Kidney tubule cell (primary cell): ENCODE measurements at places on chromosomes 12 and 14.
A peak's percentile ranks its signal among the peaks of the same experiment; 100 is the strongest.

DNA sequence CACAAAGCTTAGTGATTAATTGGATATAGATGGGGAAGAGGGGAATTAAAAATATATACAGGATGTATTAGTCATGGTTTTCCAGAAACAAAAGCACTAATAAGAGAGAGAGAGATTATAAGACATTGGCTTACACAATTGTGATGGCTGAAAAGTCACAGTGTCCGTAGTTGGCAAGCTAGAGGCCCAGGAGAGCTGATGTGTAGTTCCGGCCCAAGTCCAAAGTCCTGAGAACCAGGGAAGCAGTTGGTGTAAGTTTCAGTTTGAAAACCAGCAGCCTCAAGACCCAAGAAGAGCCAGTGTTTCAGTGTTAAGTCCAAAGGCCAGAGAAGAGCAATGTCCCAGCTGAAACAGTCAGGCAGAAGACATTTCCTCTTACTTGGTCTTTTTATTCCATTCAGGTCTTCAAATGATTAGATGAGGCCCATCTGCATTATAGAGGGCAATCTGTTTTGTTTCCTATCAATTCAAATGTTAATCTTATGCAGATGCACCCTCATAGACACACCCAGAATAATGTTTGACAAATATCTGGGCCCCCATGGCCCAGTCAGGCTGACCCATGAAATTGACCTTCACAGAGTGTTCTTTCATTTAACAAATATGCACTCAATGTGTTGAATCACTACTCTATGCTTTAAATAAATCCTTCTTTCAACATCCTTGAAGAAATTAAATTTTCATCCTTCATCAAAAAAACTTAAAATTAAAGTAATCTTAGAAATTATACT, 67.2 kb upstream of the DIO2 start:
- DNase-seq: peak; percentile 60

DNA sequence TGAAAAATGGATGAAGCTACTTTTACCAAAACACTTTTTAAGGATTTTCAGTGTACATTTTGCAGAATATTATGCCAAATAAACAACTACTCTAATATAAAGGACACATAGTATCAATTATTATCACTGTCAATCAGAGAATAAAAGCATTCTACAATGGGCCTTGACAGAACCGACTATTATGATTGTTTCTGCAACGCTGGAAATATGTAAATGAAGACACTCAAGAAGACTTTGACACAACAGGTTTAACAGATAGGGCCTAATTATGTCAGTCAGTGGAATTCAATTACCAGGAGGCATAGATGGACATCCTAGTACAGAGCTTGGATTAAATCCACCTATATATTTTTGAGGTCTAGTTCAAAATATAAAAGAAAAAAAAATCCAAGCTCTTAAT, 58.7 kb upstream of the SOX5 start:
- DNase-seq: no peak

GRCh38 chr14:68663385-68664076, 129.3 kb downstream of the ZFP36L1 start:
- no peak for DNase-seq

- DNase-seq: no peak
Observed at GRCh38 chr14:68312884-68313610, 479.8 kb downstream of the ZFP36L1 start.

DNA sequence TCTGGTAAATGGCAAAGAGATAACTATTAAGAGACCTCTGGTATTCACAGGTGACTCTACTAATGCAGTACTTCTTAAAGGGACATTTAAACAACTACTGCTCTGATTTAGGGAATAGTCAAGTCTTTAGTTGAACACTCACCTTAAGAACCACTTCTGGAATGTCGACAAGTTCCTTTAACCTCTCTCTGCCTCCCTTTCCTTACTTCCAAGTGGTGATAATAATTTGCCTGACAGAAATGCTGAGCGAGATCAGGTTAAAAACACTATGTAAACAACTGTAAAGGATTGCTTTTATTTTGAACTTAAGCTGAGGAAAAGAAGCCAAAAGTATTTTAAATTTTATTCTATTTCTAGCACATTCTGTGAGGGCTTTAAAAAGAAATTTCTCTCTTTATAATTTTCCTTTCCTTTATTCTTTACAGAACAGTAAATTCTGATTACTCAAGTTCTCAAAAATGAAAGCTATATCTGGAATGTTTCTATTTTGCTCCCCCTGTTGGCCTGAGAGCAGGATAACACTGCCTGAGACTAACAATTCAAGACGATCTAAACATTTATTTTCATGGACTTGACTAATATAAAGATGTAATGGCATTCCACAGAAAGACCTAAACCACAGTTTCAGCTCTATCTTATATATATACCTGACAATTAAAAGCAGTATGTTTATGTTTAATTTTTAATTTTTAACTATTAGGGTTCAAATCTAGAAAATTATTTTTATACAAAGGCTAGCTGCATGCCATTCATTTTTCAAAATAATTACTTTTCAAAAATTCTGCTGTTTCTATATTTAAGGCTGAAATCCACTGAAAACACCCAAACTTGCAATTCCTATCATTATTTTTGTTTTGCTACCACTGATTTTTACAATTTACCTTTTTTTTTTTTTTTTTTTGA, 29.2 kb downstream of the ZCCHC8 start:
- peak; percentile 71 for DNase-seq

GRCh38 chr12:4286771-4287317, 13.3 kb downstream of the CCND2 start:
- DNase-seq: no peak

GRCh38 chr14:71185637-71186036, 278.4 kb downstream of the PCNX1 start:
- DNase-seq: no peak

DNA sequence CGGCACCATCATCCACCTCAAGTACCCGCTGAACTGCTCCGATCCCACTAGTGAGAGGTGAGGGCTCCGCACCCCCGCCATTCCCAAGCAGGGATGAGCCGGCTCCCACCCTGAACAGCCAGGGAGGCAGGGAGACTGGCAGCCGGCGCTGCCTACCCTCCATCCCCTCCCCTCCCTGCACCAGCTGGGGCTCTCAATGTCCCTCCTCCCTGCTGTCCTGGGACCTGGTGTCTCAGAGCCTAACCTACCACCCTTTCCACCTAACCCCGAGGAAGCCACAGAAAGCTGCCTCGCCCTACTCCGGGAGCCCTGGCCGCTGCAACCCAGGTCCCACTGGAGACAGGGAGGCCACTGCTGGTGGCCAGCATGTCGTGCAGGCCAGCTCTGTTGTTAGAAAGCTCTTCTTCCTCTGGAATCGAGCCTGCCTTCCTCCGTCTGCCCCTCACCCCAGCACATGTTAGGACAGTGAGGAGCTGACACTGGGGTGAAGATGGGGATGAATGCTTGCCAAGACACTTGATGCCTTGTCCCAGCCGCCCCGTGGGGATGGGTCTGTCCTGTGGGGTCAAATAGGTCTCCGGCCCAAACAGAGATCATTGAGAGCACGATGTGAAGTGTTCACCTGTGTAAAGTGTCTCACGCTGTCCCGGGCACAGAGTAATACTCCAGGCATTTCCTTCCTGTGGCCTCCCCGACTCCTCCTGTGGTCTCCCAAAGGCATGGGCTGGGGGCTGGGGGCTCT, 1.1 kb downstream of the PTPN6 start:
- no peak for DNase-seq

DNA sequence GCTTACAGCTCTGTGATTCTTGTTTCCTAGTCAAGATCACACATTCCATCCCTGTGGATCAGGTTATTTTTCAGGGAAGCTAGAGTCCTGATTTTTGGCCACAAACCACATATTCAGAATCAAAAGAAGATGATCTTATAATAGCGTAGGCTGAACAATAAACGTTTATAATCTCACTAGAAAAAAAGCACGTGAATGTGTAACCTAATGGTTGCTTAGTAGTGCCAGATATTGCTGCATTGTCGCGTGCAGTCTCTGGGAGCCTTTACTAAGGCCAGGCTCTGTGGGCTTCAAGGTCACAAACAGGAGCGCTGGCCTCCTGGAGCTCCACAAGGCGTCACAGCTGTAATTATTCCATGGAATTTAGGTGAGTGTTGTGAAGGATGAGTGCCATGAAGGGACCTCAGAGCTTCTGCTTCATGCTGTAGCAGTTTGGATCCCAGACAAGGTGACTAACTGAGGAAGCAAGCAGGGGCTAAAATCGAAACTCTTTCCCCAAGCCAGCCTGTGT, 17.4 kb downstream of the CDKN1B start:
- DNase-seq: peak; percentile 67

GRCh38 chr12:75717902-75718301, 206.5 kb upstream of the KRR1 start:
- no peak for DNase-seq

- DNase-seq: peak; percentile 16
Observed at GRCh38 chr14:90848944-90849731, 32.9 kb upstream of the TTC7B start.

GRCh38 chr12:52645982-52646381, 6.0 kb downstream of the KRT2 start:
- no peak for DNase-seq

DNA sequence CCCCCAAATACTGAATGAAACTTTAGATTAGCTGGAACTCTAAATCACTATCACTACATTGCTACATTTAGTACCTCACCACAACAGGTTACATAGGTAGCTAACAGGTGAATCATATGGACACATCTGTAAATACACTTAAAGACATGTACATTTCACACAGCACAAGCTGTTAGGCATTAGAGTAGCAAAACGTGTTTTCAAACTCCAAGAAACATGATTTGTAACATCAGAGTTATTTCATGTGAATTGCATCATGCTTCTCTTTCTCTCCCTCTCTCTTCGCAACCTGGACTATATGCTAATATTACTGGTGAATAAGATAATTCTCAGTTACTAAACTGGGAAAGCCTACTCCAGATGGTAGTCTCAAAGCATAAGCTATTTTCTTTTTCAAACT, 4.3 kb downstream of the SEL1L start:
- no peak for DNase-seq

- DNase-seq: peak; percentile 39
Observed at GRCh38 chr12:3432176-3432742, 58.7 kb upstream of the PRMT8 start.

GRCh38 chr14:88004506-88005036, 364 bp upstream of the GPR65 start:
- no peak for DNase-seq
